ENCODE measurements at places on chromosomes 16 and 17.

GRCh38 chr17:16106161-16106891 is 106.7 kb downstream of the TTC19 start:
- DNase-seq: no peak

GRCh38 chr17:28379814-28380801 is 8.6 kb downstream of the SARM1 start:
- DNase-seq: no peak

DNA sequence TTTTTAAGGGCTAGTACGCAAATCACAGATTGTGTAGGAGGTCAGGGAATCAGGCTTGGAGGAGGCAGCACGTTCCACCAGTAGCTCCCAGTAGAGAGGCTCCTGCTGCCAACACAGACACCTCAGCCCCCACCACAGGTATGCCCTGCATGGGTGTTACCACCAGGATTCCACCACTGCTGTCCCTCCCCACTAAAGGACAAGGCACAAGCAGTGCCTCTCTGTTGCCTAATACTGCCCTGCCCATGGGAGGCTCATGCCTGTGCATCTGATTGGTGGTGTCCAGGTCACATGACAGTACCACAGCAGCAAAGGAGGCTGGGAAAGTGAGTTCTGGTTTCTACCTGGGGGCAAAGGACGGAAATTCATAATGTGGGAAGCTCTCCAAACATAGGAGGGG is 33.6 kb upstream of the CACNG4 start:
- DNase-seq: peak; percentile 57

GRCh38 chr16:69821844-69822173 is 59.7 kb downstream of the WWP2 start:
- DNase-seq: no peak

- DNase-seq: peak; percentile 67
These were observed 8.5 kb downstream of the ITGAE start for GRCh38 chr17:3792481-3792880.
